ENCODE measurements at places on chromosomes 1 and 21.

GRCh38 chr1:64343823-64344190 lies 126.1 kb upstream of the CACHD1 start:
- DNase-seq: no peak

- no peak for DNase-seq
Observed at GRCh38 chr1:61046434-61046833, 35.9 kb upstream of the NFIA start.

GRCh38 chr1:37465593-37466517 lies 8.5 kb upstream of the ZC3H12A start:
- DNase-seq: no peak

DNA sequence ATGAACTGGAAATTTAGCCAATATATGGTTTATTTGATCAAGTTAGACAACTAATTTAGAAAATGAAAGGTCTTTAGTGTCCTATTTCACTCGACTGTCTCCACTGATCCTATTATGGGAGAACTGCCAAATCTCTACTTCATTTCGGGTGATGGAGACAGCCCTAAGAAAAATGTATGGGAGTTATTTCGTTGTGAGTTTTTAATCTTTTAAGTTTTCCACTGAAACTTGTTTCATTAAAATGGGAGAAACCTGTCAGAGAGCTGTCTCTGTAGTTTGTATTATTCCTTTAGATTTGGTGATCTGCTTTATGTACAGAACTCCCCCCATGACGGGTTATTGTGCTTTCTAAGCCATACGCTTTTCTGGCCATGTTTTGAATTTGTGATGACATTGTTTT lies 899.7 kb downstream of the ADGRL2 start:
- DNase-seq: no peak

- no peak for DNase-seq
Observed at GRCh38 chr1:11499601-11500331, 20.8 kb downstream of the DISP3 start.

Data from GDM1 (cell line).